ENCODE measurements at places on chromosomes 11 and 22.

GRCh38 chr11:47850337-47850736, 2.2 kb upstream of the NUP160 start:
- peak; percentile 14 for DNase-seq

DNA sequence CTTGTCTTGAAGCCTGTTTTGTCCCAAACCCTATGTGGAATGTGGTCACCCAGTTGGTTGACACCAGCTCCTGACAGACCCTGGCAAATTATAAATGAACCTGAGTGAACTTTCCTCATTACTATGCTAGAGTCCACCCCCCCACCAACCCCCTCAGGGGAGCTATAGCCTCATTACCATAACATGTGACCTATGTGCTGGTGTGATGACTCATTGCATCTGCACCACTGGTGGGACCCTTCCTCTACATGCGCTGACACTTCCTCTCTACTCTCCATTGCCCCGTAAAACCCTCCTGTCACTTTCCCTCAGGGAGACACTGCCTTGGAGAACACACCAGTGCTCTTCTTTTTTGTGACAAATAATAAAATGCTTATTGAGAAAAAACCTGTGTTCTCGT, 105.0 kb upstream of the SESN3 start:
- no peak for DNase-seq

DNA sequence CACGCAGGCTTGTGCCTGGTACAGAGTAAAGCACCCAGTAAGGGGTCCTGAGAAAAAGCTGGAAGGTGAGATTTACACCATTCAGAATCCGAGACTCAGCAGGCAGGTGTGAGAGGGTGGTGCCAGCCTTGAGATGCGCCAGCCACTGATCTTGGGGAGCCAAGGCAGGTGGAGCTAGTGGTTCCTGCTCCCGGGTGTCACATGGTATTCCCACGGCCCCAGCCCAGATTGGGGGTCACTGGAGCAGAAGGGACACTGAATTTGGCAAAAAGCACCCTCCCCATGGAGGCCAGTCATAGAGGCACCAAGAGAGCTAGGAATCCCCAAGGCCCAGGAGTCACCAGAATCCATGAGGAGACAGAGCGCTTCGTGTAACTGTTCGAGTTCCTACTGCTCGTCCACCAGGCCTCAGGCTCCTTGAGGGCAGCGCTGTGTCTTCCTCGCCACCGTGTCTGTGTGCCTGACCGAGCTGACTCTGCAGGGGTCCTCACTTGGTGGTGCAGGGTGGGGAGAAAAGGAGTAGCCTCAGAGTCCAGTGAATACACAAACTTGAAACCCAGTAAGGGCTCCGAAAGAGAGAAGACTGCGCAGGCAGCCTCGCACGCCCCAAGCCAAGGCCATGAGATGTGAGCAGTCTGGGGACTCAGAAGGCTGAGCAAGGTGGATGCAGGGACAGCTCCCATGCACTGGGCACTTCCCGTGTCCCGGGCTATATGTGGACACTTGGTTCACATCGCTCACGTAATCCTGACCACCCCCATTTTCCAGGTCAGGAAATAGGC, 28.2 kb downstream of the TOM1 start:
- DNase-seq: no peak

GRCh38 chr11:108906826-108907225, 242.0 kb downstream of the DDX10 start:
- DNase-seq: no peak

DNA sequence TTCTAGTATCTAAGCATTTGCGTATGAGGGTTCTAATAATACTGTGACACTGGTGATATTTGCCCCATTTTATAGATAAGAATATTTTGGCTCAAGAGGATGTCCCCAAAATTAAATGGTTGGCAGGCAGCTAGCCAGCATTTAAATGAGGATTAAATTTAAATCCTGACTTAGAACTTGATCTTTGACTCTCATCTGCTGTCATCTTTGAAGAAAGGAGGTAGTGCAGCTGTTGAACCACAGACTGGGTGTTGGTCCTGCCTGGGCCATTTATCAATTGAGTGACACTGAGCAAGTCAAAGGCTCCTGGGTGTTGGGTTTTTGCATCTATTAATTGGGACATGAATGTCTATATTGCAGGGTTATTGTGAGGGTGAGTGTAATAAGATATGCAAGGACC, 112.3 kb downstream of the INSC start:
- DNase-seq: no peak

DNA sequence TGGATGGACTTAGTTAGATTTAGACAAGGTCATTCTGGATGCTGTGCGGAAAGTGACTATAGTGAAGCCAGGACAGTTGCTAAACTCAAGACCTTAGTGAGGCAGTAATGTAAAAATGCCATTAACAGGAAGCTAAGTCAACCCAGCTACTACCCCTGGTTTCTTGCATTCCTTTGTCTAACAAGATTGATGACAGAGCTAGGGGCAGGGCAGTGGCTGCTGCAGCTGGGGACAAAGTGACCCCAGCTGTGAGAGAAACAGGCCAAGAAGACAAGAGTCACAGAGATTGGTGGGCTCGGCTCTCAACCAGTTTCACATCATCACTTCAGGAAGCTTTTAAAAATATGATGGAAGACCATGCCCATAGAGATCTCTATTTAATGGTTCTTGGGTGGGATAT, 110.4 kb upstream of the POU2AF2 start:
- DNase-seq: no peak

GRCh38 chr11:124533626-124534025, 9.8 kb downstream of the OR8B12 start:
- no peak for DNase-seq

DNA sequence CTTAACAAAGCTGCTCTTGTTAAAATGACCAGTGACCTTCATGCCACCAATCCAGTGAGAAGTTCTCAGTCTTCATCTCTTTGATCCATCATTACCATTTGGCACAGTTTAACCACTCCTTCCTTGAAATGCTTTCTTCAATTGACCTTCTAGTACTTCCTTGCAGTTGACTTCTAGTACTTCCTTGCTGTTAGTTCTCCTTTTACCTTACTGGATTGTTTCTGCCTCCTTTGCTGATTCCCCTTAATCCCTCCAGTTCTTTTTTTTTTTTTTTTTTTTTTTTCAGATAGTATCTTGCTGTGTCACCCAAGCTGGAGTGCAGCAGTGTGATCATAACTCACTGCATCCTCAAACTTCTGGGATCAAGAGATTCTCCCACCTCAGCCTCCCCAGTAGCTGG, 66.0 kb upstream of the HORMAD2 start:
- no peak for DNase-seq

DNA sequence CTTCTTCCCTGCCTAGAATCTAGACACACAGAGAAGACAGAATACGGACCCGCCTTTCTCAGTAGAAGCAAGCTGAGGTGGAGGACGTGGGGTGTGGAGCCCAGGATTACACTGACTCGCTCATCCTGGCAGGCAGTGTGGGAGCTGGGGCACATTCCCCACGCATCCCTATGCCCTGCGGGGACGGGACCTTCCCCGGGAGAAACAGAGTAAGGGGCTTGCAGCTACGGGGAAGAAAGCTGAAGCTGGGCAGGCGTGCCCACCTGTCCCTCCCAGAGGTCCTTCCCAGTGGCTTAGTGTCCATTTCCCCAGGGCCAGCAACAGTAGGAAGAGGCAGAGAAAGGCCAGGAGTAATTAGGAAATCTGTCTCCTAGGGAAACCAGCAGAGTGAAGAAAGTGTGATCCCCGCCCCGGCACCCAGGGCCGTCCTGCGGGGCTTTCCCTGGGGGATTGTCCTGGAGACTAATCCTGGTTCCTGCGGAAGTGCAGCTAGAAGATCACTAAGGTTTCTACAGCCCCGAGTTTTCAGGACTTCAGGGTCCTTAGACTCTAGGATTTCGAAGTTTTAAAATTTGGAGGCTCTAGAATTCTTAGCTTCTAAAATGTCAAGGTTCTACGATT, 7.8 kb downstream of the DNAJB13 start:
- no peak for DNase-seq

GRCh38 chr11:121557348-121557747, 104.6 kb upstream of the SORL1-AS1 start:
- no peak for DNase-seq

DNA sequence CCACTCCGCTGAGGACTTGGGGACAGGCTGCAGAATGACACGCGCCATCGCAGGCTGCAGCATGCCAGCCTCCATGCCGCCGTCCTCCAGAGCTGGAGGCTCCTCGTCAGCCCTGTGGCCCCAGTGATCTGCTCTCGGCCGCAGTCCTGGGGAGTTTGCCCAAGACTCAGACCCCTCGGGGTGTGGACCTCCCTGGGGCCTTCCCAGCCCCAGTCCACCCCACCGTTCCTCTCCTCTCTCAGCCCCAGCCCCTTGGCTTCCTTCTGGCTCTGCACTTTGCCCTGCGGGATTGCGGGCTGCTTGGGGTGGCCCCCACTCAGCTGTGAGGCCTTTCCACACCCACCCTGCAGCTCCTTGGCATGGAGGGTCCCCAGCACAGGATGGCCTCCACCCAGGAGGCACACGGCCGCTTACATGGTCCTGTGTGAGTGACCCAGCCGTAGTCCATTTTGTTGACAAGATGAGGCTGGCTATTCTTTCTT, 414.9 kb downstream of the TBC1D22A start:
- no peak for DNase-seq

DNA sequence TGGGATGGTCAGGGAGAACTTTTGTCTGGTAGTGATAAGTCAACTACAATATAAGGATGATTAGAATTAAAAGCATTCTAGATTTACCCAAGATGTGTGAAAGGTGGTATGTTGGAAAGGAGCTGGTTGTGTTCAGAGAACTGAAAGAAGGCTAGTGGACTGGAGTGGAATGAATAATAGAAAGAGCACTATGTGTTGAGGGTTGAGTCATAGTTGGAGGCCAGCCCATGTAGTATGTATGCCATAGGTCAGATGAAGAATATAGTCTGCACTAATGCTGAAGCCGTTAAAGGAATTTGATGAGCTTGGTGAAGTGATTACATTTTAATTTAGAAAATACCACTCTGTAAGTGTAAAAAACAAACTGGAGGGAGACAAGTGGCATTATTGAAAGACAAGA, 514.1 kb downstream of the CNTN5 start:
- DNase-seq: no peak

DNA sequence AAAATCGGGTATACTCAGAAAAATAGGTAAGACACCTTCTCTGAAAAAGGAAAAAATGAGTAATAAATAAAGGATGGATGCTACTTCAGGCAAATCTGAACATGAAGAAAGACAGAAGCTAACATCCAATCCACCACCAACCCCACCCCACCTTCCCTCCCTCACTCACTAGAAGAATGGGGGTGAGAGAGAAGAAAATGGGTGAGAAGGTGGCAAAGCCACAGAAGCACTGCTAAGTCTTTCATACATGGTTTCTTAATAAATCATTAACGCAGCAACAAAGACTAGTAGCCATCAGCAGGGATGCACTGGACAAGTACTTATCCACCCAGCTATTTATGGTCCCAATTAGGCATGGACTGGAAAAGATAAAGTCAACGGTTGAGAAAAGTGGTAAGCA, 5.9 kb downstream of the FHIP1B start:
- DNase-seq: no peak

- DNase-seq: no peak
Measured at GRCh38 chr11:76244316-76244851, 38.1 kb upstream of the WNT11 start.

DNA sequence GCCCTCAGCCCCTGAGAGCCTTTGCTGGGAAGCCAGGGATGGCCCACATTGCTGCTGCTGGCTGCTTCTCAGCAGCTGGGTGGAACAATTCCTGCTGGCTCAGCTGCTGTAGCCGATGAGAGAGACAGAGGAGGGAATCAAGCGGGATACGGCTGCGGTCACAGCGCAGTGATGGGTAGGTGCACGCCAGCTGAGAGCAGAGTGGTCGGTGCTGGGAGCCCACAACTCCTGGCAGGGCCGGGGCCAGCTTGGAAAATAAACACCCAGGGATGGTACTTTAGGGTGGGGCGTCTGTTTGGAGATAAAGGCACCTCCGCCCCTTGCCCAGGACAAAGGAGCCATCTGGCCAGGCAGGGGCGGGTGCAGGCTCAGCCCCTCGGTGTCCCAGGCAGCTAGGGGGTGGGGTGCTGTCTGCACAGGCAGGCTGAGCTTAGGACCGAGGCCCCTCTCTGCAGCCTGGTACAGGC, 480.5 kb downstream of the MIAT start:
- no peak for DNase-seq

DNA sequence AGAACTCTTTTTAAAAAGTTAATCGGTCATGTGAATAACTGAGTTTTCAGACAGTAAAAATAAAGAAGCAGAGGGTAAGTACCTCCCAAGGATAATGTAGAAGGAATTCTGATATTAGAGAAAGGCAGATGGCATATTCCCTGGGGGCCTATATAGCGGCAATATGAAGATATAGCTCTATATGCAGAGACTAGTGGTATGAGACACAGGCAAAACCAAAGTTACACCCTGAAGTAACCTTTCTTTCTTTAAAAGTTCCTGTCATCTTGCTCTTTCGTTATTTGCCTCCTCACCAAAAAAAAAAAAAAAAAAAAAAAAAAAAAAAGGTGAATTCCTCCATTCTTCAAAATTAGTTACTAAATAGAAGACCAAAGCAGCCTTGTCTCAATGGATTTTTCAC, 76.2 kb upstream of the ARHGAP32 start:
- no peak for DNase-seq

DNA sequence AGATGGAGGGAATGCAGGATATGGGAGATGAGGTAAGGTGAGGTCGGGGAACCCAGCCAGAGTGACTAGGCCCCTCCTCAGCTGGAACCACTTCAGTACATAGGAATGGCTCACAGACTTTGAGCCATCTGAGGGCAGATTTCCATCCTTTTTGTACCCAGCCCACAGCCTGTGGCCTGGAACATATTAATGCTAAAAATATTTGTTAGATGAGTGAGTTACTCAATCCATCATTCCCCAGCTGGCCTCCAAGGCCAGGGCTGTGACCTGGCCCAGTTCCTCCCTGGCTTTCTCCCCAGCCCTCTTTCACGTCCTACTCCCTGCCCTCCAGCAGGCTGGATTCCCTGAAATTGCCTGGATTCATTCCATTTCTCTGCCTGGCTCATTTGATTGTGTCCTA, 57.2 kb upstream of the PRDM11 start:
- DNase-seq: no peak

- DNase-seq: no peak
Measured at GRCh38 chr11:73781303-73781702, 6.4 kb upstream of the MRPL48 start.

- DNase-seq: no peak
Measured at GRCh38 chr11:129102225-129102624, 89.9 kb downstream of the ARHGAP32 start.

DNA sequence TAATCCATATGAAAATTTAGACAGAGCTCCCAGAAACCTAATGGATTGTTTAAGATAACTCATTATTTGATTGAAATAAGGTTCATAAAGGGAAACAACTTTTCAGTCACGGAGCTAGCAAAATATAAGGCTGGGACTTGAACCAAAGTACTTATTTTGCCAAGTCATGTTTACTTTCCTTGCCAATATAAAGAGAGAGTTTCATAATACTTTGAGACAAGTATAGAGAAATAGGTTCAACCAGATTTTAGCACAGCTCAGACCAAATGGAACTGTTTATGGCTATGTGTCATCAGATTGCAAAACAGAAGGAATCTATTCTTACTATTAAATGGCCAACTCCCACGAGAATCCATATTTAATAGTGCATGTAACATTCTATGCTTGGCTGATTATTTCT, 1517.5 kb upstream of the TENM4 start:
- DNase-seq: no peak

All from central memory CD4-positive, alpha-beta T cell (primary cell).